Small intestine (tissue), 16 donors: ENCODE measurements at places on chromosomes 3 and 15.

DNA sequence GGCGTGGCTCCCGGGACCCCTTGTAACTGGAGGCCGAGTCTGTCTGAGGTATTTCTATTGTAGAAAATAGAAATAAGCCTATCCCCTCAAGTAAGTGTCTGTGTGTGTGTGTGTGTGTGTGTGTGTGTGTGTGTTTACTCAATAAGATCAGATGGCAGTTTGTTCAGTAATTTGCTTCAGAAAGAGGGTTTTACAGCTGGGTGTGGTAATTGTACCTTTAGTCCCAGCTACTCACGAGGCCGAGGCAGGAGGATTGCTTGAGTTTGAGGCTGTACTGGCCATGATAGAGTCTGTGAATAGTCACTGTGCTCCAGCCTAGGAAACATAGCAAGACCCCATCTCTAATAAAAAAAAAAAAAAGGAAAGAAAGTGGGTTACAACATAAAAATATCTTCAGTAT, 8.7 kb downstream of the SPINT1 start:
- peak; percentile 78 for DNase-seq

- no peak for DNase-seq
Observed at GRCh38 chr3:113057117-113057516, 66.3 kb downstream of the GTPBP8 start.

- peak; percentile 38 for DNase-seq
Observed at GRCh38 chr15:44501768-44502366, 35.1 kb upstream of the EIF3J start.

DNA sequence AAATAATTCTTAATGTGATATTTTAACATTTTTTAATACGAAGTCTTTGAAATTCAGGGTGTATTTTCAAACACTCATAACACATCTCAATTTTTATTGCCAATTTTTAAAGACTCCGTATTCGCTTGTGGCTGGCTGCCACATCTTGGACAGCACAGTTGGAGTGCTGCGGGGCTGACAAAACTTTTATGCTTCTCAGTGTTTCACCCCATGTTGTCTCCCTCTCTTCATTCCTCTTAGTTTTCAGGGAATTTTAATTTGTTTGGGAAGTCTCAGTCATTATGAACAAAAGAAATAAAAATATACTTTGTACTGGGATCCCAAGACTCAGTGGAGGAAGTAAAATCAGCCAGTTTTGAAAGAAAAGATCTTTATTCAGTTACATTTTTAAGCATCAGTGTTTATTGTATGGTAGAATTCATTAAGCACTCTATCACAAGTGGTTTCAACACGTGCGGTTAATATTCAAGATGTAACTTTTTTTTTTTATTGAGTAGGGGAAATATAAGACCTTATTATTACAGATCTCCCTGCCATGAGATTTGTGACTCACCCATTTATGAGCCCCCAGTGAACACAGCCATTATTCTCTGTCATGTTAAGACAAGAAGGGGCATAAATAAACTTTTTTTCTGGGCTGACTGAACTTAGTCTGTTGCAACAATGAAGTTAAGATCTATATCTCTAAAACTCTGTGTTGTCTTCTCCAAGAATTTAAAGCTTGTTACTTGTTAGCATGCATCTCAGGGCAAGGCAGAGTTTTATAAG, 26.8 kb downstream of the KAT2B start:
- no peak for DNase-seq

DNA sequence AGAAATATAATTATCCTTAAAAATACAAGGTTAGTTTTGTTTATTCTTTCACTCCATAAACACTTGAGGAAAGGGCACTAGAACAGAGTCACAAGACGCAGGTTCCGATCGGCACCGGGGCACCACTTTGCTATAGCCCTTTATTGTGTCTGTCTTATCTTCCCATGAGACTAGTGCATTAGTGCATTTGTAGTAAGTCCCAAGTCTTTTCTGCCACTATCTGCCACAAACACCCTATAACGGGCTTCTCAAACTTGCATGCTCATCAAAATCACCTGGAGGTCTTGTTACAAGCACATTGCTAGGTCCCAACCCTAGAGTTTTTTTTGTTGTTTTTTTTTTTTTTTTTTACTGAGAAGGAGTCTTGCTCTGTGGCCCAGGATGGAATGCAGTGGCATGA, 213.1 kb downstream of the FOXP1 start:
- no peak for DNase-seq

DNA sequence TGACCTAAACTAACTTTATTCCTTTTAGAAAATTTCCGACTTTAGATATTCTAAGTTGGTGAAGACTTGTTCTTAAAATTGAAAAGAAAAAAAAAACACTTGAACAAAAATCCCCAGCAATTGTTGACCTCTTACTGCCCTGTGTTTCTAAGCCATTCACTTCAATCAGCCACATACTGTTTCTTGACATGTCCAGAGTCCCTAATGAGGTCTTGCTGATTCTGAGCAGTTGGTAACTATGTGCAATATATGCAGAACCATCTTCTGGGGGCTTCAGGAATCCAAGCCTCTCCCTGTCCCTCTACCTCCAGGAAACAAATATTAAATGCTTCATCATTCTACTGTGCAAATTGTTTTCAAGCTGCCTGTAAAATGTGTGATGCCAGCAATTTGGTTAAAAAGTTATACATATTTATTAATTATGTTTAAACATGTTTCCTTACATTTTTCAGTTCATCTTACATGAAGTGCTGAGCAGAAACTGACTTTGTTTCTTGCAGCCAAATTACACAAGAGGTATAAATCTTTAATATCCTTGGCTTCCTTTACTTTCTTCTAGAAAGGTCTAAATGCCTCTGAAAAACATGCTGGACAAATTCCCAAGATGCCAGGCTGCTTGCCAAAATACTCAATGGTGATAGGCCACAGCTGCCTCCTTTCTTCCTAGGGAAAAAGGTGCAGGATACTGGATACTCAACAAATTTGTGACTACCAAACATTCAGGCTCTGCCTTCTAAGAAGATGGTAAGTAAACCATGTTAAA, 19.8 kb upstream of the GYG1 start:
- no peak for DNase-seq

- DNase-seq, result peak; percentile 29
Observed at GRCh38 chr15:101458908-101459578, 30.5 kb downstream of the PCSK6 start.

GRCh38 chr3:535566-536416, 339.2 kb downstream of the CHL1 start:
- DNase-seq, result no peak

GRCh38 chr3:141240687-141241615, 9.3 kb downstream of the PXYLP1 start:
- DNase-seq, result no peak

DNA sequence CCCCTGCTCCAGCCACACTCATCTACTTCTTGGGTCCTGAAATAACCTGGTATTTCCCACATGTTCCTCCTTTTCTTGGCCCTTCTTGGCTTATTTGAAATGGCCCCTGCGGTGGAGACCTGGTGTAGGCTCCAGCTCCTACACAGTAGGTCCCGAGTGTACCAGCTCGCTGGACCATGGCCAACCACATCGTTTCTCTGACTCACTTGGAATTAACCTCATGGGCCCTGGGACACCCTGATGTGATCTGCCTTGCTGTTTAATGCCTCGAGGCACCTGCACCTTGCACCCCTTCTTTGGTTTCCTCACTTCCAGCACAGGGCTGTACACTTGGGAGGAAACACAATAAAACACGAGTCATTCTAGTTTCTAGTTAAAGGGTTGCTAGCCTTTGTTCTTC, 60.3 kb downstream of the FEM1B start:
- DNase-seq, result no peak

DNA sequence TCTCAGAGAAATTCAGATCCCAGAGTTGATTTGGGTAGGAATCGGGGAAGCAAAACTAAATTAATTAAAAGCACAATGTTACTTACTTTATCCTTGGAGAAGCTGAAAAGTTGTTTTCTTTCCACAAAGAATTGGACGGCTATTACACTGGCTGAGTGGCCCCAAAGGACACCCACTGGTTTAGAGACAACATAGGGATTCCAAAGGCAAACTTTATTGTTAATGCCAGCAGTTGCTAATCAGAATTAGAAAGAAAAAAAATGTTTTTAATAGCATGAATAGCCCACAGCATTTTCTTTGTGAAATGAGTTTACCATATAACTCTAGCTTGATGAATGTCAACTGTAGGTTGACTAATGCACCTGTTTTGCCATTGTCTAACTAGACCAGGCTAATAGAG, 51.7 kb downstream of the WDR49 start:
- DNase-seq, result no peak

DNA sequence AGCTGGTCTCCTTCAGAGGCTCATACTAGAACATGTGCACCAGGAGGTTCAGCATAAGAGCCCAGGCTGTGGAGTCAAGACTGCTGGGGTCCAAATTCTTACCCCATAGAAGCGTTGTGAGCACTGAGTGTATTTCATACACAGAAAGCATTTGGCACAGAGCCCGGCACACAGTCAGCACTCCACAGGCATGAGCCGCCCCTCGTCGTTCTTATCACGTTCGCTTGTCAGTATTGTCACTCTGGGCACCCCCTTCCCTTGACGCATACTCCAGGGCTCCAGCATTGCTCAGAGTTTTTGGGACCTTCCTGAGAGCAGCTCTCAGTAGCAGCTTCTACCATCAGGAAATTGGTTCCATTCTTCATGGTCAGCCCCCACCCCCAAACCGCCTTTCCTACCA, 25.2 kb downstream of the CORO2B start:
- DNase-seq, result no peak

GRCh38 chr3:114649331-114649730, 355.5 kb downstream of the TIGIT start:
- no peak for DNase-seq

- DNase-seq, result no peak
Observed at GRCh38 chr3:60114191-60114590, 1064.4 kb upstream of the CFAP20DC start.

GRCh38 chr3:143326983-143327778, 207.6 kb downstream of the CHST2 start:
- DNase-seq, result no peak

- DNase-seq, result peak; percentile 46
Observed at GRCh38 chr3:126986001-126986400, 3.1 kb downstream of the PLXNA1 start.

- DNase-seq, result no peak
Observed at GRCh38 chr3:150177673-150178381, 207.1 kb upstream of the PFN2 start.

- no peak for DNase-seq
Observed at GRCh38 chr3:147875498-147875897, 466.3 kb downstream of the ZIC1 start.

- peak; percentile 49 for DNase-seq
Observed at GRCh38 chr15:70093481-70094319, 4.0 kb downstream of the TLE3 start.

DNA sequence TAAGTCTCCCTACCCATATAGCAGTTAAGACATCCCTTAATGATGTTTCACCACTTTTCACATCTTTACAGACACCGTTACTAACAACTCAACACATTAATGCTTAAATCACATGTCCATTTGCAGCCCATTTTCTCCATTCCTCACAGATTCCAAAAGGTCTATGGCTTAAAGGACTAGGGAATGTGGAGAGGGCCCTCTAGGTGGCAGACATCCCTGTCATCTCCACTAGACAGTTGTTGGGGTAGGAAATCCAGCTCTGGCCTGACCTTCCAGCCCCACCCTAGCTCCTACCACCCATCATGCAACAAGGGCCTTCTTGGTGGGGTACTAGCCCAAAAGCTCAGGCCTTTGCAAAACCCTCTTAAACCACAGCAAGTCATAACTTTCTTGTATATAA, 25.2 kb downstream of the CPEB1 start:
- DNase-seq, result no peak

DNA sequence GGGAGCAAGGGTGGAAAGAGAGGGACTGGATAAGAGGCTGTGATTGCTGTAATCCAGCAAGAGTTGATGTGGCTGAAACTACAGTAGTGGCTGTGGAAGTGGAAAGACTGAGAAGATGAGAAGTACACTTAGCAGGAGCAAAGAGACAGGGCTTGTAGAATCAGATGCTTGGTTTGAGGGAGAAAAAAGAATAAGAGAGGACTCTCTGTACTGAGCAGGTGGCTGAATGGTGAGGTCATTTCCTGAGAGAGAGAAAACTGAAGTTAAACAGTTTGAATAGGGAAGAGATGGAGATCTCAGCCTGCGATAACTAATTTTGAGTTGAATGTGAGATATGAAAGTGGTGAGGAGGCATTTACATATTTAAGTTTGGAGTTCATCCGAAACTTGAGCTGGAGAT, 95.8 kb upstream of the SLC25A36 start:
- DNase-seq, result no peak

DNA sequence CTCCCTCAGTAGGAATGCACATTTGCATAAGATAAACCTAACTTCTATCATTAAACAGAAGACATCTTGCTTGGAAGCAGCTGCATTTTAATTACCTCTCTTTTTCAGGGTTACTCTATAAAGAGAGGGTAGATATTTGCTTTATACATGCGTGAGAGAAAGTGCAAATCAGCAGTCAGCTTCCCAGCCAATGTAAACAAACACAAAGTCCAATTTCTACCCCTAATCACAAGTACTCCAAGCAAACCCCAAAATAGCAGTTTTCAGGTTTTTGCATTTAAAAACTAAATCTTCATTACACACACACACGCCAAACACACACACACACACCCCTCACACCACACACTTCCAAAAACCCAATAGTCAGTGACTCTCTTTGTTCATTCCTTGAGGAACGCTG, 303.9 kb upstream of the ALCAM start:
- peak; percentile 65 for DNase-seq

DNA sequence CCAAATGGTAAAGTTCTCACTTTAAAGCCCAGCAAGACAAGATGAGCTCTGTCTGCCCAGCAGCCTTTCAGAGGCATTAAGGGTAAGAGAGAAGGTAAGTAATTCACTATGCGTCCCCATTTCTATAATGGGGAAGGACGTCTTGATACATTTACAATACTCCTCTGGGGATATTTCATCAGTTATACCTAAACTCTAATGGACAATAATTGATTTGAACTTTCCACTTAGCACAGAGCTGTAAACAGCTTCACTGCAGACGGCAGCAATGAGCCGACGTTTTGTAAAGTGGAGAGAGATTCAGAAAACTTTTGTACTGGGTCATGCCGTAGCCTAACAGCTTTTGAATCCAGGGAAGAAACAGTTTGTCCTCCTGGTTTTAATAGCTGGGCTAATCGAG, 127.4 kb downstream of the TIGIT start:
- peak; percentile 6 for DNase-seq

GRCh38 chr3:31064021-31064420, 169.6 kb upstream of the GADL1 start:
- DNase-seq, result no peak

DNA sequence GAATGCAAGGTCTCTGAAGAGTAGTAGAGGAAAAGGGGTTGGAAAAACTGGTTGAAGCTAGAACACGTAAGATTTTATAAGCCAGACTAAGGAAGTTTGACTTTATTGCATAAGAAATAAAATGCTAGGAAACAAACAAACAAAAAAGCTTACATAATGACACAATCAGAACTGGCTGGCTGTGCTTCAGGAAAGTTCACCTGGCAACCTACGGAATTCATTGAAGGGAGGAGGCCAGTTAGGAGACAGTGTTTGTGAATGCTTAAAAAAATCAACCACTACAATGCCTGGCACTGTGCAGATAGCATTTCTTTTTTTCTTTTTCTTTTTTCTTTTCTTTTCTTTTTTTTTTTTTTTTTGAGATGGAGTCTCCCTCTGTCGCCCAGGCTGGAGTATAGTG, 1.9 kb upstream of the ICE2 start:
- DNase-seq, result peak; percentile 10
